ENCODE measurements at places on chromosomes 2 and 18.
A peak's percentile ranks its signal among the peaks of the same experiment; 100 is the strongest.

DNA sequence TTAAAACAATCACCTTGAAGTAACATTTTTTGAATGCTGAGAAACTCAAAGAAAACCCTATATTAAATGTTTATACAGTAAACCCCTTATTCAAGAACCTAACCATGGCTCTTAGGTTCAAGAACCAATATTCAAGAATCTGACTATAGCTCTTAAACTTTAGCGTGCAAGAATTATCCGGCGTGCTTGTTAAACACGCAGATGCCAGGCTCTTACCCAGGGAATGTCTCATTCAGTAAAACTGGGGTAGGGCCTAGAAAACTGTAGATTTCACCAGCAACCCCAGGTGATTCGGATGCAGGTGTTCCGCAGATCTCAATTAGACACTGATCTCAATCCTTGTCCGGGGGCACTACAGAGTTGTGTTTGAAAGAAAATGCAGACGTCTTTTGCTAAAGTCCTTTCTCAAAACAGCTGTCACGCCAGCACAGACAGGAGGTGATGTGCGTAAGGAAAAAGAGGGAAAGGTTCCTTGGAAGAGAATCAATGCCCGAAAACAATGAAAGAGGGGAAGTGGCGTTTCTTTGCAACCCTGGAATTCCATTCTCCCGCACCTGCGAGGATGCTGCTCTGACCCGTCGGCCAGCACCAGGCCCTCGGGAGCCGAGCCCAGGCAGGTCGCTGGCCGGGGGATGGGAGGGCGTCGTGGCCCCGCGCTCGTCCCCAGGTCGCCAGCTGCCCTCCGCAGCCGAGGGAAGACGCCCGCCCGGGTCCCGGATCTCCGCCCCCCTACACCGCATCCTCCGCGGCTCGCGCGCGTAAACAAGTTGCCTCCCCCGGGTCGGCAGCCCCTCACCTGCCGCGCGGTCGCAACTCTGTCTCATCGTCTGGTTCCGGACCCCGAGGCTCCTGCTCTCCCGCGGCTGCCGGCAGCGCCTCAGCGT is 851 bp downstream of the EIF2AK3 start:
- no peak for DNase-seq

DNA sequence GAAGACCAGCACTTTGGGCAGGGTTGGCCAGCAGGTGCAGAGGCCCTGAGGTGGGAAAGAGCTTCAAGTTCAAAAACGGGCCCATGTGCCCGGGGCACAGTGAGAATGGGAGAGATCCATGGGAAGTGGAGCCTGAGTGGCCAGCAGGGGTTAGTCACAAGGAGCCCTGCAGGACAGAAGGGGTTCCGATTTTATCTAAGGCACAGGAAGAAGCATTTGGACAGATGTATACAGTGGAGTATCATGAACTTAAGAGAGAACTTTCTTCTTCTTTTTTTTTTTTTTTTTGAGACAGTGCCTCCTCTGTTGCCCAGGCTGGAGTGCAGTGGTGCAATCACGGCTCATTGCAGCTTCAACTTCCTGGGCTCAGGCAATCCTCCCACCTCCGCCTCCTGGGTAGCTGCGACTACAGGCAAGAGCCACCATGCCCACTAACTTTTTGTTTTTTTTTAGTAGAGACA is 24.0 kb downstream of the WIPF1 start:
- DNase-seq: no peak

DNA sequence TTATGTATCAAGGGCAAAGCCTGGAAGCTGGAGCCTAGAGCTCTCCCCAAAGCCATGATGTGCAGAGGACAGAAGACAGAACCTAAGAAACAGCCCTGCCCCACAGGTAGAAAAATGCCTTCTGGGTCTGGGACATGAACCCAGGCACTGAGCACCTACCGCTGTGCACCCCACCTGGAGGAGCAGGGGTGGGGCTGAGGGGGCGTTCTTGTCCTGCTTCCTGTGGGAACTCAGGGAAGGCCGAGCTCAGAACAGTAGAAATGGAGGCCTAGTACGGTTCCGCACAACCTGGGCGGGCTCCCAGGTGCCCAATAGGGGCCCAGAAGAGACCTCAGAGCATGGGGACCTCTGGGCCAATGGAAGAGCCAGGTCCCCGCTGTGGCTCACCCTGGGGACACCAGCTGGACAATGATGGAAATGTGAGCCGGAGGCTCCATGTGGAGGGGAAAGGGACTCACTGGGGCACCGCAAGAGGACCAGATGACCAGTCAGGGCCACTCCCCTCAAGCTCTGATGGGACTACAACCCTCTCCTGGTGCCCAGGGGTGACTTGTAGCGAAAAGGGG is 3.2 kb downstream of the CRACDL start:
- no peak for DNase-seq

GRCh38 chr18:12478269-12479047 is 70.7 kb downstream of the PRELID3A start:
- DNase-seq: no peak

GRCh38 chr18:832085-832681 is 20.1 kb upstream of the YES1 start:
- no peak for DNase-seq

DNA sequence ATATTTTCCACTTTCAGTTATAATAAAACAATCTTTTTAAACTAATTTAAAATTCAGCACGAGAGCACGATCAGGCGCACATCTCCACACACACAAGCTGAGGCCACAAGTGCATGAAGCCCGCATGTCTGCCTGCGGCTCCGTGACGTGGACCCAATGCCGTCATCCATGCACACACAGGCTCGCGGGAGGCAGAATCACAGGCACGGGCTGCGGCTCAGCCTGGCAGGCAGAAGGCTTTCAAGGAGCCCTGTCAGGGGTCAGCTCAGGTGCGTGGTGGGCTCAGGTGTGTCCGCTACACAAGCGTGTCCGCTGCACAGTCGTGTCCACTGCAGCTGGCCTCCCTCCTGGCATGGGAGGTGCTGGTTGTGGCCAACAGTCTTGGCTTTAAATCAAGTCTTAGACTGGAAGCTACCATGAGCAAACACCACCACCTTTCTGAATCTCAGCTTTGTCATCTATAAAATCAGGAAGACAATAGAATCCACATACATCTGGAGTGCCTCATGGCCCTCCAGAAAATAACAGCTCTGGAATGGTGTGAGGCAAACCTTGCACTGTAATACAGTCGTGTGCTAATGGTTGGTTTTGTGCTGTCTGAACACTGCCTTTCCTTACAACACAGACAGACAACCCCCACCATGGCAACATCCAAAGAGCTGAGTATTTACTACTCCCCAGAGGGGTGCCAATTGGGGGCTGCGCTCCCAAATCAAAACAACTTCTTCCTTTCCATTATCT is 210.1 kb downstream of the NDUFA10 start:
- DNase-seq: no peak

GRCh38 chr2:111156529-111156928 is 35.8 kb downstream of the BCL2L11 start:
- DNase-seq: no peak

GRCh38 chr2:159209341-159210306 is 76.9 kb downstream of the WDSUB1 start:
- DNase-seq: no peak

- no peak for DNase-seq
These were observed 1.3 kb downstream of the NPPC start for GRCh38 chr2:231924889-231925275.

DNA sequence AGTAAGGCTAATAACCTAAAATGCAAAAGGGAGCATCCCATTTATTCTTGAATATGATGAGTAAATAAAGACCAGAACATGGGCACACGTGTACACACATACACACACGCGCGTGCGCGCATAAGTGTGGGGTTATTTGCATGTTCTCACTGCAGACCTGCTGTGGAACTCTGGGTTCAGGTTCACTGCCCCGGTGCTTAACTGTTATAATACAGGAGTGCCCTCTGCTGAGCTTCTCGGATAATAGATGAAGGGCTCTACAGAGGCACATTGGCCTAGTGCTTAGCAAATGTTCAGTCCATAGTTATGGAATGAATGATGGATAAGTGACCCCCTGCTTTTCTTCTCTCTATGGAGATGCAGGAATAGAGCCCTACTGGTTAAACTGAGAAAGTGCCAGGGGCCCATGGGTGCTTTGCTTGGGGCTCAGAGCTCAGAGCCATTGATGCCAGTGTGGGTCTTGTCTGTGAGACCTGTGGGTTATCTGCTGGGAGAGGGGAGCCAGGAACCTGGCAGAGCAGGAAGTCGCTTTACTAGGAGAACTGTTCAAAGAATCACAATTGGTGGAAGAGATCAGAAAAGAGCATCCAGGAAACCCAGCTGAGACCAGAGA is 3.6 kb upstream of the ARL4C start:
- peak; percentile 79 for DNase-seq

GRCh38 chr2:233815861-233816260 is 37.7 kb downstream of the MROH2A start:
- no peak for DNase-seq

DNA sequence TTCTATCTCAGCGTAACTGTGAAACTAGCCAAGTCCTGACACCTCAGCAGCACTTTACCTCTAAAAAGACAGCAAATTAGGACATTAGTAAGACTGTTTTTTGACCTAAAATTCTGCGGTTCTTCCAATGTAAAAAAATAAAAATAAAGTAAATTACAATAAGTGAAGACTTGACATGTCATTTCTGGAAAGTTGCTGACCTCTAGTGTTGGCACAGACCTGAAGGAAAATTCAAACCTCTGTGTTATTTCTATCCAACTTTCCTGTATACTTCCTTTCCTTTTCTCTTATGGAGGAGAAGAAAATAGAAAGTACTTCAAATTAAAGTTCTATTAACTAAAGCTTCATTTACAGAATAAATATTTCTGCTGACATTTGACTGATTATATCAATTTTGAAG is 110.6 kb downstream of the TMEM182 start:
- DNase-seq: no peak

- DNase-seq: no peak
These were observed 227.7 kb upstream of the BOD1L2 start for GRCh38 chr18:56919190-56919589.

DNA sequence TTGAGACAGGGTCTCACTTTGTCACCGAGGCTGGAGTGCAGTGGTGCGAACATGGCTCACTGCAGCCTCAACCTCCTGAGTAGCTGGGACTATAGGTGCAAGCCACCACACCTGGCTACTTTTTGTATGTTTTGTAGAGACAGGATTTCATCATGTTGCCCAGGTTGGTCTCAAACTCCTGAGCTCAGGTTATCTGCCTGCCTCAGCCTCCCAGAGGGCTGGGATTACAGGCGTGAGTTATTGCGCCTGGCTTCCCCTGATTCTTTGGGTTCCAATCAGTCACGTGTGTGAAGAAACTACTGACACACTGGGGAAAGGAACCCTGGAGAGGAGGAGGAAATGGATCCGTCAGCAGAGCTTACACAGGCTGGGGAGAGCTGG is 22.3 kb upstream of the RAB10 start:
- no peak for DNase-seq
